ENCODE measurements at places on chromosomes 2 and 18. TPM values are rescaled to one million over a fixed set of nuclear protein-coding genes. Genes with fewer than 3 reads are reported as not detected.

D2HGDH gene
- 30.0 TPM for polyA plus RNA-seq

ATP6V1C2 gene
- 5.1 TPM for polyA plus RNA-seq

GNLY gene
- 0.27 TPM for polyA plus RNA-seq

FASTKD2 gene
- 36.1 TPM for polyA plus RNA-seq

NRP2 gene
- 69.1 TPM for polyA plus RNA-seq

CD8A gene
- 0.30 TPM for polyA plus RNA-seq

GCKR gene
- 0.38 TPM for polyA plus RNA-seq

HOXD9 gene
- 99.6 TPM for polyA plus RNA-seq

MBOAT2 gene
- 69.2 TPM for polyA plus RNA-seq

MEP1B gene
- 0.07 TPM for polyA plus RNA-seq

NT5DC4 gene
- 1.4 TPM for polyA plus RNA-seq

XDH gene
- polyA plus RNA-seq = 0.12 TPM
